Activated B cell treated with CpG ODN at 0.5 μM for 24 hours (primary cell): ENCODE measurements at places on chromosomes 7 and 10.

DNA sequence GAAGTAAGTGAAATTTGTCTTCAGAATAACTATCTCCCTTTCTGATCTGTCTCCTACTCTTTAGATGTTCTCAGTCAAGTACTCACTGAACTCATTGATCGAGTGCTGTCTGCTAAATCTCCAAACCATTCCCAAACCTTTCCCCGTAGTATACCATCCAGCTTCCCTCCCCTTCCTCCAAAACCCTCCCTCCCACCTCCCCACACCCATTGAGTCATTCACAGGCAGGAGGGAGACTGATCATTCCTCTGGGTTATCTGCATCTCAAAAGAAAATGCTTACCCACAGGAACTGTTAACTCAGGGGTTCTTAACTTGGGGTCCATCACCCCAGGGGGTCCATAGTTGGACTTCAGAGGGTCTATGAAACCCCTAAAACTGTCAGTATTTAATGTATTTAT is 37.4 kb downstream of the GOT1 start:
- no peak overlapping the region for H3K4me3 ChIP-seq
- no peak overlapping the region for H3K27ac ChIP-seq
- H3K4me1 ChIP-seq: no peaks in the 10 kb centered on the region
- H3K27me3 ChIP-seq: peaks cover 2% of the 10 kb centered on the region
- no peak for DNase-seq

DNA sequence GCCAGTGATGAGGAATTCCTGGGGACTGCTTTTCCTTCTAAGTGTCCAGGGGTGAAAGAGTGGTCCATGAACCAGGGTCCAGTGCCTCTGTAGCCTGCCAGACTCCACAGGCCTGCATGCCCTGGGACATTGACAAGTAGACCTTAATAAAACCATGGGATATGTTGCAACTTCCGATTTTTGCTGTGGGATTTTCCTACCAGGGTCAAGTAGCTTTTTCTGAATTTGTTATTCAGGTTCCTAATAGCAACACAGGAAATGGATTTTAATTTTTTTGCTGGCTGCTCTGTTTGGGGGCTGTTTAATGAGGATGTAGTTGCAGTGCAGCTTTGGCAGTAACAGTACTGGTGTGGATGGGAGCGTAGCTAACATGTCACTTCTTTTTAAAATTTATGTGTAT is 42.1 kb downstream of the WBP1L start:
- peaks cover 27% of the 10 kb centered on the region for H3K4me1 ChIP-seq
- no peaks in the 10 kb centered on the region for H3K27me3 ChIP-seq
- no peak overlapping the region for H3K4me3 ChIP-seq
- peaks cover 32% of the 10 kb centered on the region for H3K36me3 ChIP-seq

DNA sequence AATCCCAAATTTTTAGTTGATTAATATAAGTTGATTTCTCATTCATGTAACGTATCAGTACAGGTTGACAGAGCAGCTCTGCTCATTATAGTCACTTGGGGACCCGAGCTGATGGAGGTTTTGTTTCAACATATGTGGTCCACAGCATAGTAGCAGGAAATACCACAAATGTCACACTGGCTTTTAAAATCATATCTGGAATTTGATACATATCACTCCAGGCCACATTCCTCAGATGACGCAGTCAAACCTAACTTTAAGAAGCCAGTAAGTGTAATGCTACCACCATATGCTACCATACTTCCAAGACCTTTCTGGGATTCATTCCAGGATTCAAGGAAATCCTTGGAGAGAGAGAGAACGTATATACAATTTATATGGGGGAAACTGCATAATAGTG is 156.3 kb downstream of the PHF14 start:
- no peak overlapping the region for H3K27ac ChIP-seq
- H3K4me1 ChIP-seq: peaks cover 3% of the 10 kb centered on the region
- peaks cover 29% of the 10 kb centered on the region for H3K36me3 ChIP-seq
- no peaks in the 10 kb centered on the region for H3K27me3 ChIP-seq

GRCh38 chr10:89355394-89355931 is 22.4 kb upstream of the IFIT1B start:
- no peak overlapping the region for H3K4me3 ChIP-seq
- DNase-seq: no peak
- H3K4me1 ChIP-seq: peaks cover 18% of the 10 kb centered on the region
- no peaks in the 10 kb centered on the region for H3K27me3 ChIP-seq
- no peaks in the 10 kb centered on the region for H3K36me3 ChIP-seq

DNA sequence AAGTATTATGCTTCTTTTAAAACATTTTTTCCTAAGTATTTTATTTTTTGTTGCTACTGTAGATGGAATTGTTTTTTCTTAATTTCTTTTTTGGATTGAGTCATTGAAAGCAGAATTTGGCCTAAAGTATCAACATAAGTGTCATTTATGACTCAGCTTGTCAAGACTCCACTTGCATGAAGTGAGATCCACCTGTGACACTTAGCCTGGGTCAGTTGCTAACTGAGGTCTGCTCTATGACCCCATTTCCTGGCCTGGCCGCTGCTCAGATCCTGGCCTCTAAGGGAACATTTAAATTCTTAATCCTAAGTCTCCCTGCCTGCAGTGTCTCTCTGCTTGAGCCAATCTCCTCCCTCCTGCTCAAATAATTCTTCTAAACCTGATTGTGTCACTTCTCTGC is 35.5 kb downstream of the TMEM270 start:
- no peak for DNase-seq
- H3K4me1 ChIP-seq: no peaks in the 10 kb centered on the region
- no peak overlapping the region for H3K27ac ChIP-seq
- no peaks in the 10 kb centered on the region for H3K36me3 ChIP-seq

DNA sequence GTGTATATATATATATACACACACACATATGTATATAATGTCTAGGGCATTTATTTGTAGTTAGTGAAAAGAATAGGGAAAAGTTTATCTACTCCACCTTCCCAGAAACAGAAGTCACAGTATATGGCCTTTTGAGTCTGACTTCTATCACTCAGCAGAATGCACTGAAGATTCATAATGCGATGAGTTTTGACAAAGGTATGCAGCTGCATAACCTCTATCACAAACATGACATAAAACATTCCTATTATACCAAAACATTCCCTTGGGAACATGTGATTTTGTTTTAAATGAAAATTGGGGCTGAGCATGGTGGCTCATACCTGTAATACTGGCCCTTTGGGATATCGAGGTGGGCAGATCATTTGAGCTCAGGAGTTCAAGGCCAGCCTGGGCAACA is 137.3 kb upstream of the EEPD1 start:
- no peaks in the 10 kb centered on the region for H3K36me3 ChIP-seq
- no peaks in the 10 kb centered on the region for H3K4me1 ChIP-seq
- no peak for DNase-seq
- no peak overlapping the region for H3K27ac ChIP-seq
- H3K27me3 ChIP-seq: peaks cover 3% of the 10 kb centered on the region

DNA sequence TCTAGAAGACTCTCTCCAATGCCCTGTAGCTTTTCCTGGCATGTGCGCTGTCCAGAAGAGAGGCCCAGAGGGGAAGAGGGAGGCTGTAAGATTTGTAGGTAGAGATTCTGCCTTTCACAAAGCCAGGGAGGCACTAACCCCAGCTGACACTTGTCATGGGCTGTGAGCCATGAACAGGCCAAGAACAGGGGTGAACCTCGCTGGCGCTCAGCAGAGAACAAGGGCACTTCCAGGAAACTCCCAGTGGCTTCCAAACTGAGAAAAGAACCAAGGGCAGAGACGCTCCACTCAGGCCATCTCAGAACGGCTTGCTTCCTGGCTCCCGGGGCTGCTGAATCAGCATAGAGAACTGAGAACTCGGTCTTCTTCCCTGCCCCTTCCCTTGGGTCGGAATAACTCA is 257.8 kb upstream of the ZNF32 start:
- H3K4me3 ChIP-seq: no peak overlapping the region
- H3K27ac ChIP-seq: no peak overlapping the region
- H3K4me1 ChIP-seq: no peaks in the 10 kb centered on the region
- DNase-seq: no peak

DNA sequence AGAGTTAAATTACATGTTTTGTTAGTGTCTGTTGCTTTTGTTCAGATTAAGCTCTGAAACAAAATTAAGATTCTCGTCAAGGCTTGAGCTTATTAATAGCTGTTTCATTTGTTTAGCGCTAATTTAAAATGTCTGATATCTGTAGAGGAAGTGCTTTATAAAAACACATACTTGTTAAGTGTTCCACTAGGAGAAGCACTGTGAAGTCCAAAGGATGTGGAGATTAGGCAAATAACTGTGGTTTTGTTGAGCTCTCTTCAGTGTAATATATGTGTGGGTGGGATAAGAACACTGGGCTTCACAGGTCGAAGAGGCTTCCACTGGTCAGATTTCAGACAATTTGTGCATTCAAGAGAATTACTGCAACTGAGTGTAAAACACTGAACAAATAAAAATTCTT is 242.0 kb downstream of the AUTS2 start:
- DNase-seq: no peak
- H3K27me3 ChIP-seq: no peaks in the 10 kb centered on the region
- H3K36me3 ChIP-seq: peaks cover 10% of the 10 kb centered on the region
- H3K27ac ChIP-seq: peak overlapping the region; percentile 84

DNA sequence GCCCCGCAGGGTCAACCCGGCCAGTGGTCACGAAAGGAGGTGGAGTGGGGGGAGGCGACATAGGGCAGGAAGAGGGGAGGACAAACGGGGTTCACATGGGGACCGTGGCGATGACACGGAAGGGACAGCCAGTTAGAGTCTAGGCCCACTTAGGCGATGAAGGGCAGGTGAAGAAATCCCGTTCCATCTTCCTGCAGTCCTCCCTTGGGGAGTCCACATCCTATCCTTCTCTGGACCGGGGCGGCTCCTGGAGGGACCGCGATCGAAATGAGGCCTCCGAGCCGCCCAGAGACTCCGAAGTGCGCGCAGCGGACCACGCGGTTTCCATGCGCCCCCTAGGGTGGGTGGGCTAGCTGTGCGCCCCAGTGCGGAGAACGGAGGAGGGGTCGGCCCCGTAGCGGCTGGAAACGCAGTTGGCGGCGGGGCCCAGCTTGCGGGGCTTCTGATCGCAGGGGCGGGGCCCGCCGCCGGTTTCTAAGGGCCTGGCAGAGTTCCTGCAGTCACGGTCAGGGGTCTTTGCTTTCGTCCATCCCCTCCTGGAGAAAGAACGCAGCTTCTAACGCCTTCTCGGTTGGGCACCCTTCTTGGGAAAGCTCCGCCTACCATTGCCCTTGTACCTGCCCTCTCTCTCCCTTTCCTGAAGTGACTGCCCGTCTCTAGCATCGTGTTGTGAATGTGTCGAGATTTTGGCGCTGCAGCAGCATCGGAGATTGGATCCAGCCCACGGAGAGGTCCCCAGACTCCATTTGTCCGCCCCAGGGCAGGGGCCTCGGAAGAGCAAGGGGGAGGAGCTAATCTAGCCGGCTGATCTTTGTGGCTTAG is 17.9 kb upstream of the TMEM225B start:
- DNase-seq: peak; percentile 42
- H3K27me3 ChIP-seq: no peaks in the 10 kb centered on the region
- no peaks in the 10 kb centered on the region for H3K36me3 ChIP-seq
- H3K4me1 ChIP-seq: peaks cover 33% of the 10 kb centered on the region
- H3K27ac ChIP-seq: peak overlapping the region; percentile 50

GRCh38 chr10:48606530-48607355 is 1.9 kb upstream of the ARHGAP22 start:
- no peaks in the 10 kb centered on the region for H3K36me3 ChIP-seq
- peak overlapping the region; percentile 17 for H3K4me3 ChIP-seq
- peaks cover 41% of the 10 kb centered on the region for H3K4me1 ChIP-seq
- peaks cover 6% of the 10 kb centered on the region for H3K27me3 ChIP-seq
- DNase-seq: no peak
- no peak overlapping the region for H3K27ac ChIP-seq

DNA sequence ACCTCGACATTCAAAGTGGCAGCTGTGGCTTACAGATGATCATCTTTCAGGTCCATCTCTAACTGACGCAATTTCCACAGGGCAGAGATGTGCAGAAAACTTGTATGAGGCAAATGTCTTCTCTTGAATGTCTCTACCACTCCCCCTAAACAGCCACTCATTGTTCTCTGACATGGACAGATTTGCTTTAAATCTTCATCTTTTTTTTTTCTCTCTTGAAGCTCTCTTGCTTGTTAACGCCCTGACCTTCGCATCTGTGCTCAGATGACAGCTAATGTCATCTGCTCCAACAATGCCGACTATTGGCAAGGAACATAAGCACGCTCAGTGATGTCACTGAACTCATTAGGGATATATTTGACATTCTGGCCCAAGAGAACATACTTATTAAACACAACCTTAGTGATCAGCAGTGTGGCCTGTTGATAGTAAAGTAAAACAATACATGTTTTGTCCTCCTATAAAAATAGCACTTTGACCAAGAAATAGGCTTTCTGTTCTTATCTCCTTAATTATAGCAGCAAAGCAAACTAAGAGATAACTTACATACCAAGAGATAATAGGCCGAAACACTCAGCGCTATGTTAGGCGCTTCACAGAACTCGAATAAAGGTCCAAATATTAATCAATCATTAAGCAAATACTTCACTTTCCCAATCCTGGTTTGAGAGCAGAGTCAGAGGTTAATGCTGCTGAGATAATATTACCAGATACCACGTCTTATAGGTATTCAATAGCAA is 583.5 kb downstream of the PARD3 start:
- no peak for DNase-seq
- H3K4me3 ChIP-seq: no peak overlapping the region
- H3K36me3 ChIP-seq: no peaks in the 10 kb centered on the region
- no peak overlapping the region for H3K27ac ChIP-seq
- no peaks in the 10 kb centered on the region for H3K27me3 ChIP-seq

- H3K4me3 ChIP-seq: no peak overlapping the region
- H3K36me3 ChIP-seq: no peaks in the 10 kb centered on the region
- H3K27me3 ChIP-seq: peaks cover 20% of the 10 kb centered on the region
- H3K4me1 ChIP-seq: no peaks in the 10 kb centered on the region
- no peak for DNase-seq
Measured at GRCh38 chr10:28805390-28805789, 128.1 kb downstream of the BAMBI start.

- H3K4me3 ChIP-seq: no peak overlapping the region
- H3K36me3 ChIP-seq: no peaks in the 10 kb centered on the region
- DNase-seq: no peak
- peaks cover 21% of the 10 kb centered on the region for H3K4me1 ChIP-seq
Measured at GRCh38 chr7:106036004-106036403, 72.9 kb downstream of the CDHR3 start.

GRCh38 chr7:73894733-73895551 is 34.0 kb downstream of the TMEM270 start:
- H3K36me3 ChIP-seq: no peaks in the 10 kb centered on the region
- DNase-seq: no peak
- H3K4me3 ChIP-seq: no peak overlapping the region
- no peak overlapping the region for H3K27ac ChIP-seq
- no peaks in the 10 kb centered on the region for H3K4me1 ChIP-seq

DNA sequence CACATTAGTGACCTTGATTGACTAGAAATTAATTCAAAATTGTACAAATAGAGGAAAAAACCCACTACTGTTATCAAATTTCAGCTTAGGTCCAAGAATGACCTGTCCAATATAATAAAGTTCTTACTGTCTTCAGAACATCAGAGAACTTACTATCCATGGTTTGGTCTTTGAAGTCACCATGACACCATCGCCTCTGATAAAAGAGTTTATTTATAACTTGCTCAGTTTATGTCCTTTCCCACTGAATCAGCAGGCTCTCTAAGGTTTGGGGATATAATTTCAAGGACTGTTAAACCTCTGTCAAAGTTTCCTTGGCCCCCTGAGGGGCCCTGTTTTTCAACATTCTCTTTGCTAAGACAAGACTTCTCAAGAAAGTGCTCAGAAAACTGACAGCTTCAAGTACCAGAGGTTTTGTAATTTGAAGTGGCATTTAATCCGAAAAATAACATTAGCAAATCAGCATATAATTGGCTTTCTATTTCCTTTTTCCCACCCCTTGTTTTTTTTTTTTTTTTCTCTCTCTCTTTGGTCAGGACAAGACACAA is 191.7 kb upstream of the FERD3L start:
- no peak for DNase-seq
- H3K4me3 ChIP-seq: no peak overlapping the region
- no peaks in the 10 kb centered on the region for H3K36me3 ChIP-seq
- no peak overlapping the region for H3K27ac ChIP-seq
